ENCODE measurements at places on chromosomes 3 and 15.

- DNase-seq, result no peak
Measured at GRCh38 chr3:133023362-133023761, 14.8 kb upstream of the TMEM108 start.

- peak; percentile 28 for DNase-seq
Measured at GRCh38 chr3:77939726-77940125, 899.8 kb downstream of the ROBO2 start.

GRCh38 chr3:75180945-75181298, 483.2 kb upstream of the FRG2C start:
- DNase-seq, result no peak

- peak; percentile 73 for DNase-seq
Measured at GRCh38 chr15:74438721-74439316, 5.1 kb upstream of the SEMA7A start.

GRCh38 chr3:10006762-10007090, 19.5 kb upstream of the FANCD2 start:
- DNase-seq, result no peak

DNA sequence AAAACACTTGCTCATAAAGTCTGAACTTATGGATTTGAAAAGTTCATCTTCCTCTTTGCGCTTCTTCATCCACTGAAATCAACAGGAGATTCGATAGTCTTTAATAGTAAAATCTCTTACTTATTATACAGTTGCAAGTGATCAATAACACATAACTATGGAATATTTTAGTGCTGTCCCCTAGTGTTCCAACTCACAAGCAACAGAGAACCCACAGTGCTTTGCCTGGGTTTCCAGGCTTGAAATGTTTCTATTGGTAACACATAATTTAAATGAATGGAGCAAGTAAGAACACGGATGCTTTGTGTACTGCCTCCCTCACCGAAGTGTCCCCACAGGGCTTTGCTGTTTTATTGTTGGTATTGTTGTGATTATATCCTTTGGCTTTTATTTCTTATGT, 93.5 kb downstream of the WDR72 start:
- no peak for DNase-seq

DNA sequence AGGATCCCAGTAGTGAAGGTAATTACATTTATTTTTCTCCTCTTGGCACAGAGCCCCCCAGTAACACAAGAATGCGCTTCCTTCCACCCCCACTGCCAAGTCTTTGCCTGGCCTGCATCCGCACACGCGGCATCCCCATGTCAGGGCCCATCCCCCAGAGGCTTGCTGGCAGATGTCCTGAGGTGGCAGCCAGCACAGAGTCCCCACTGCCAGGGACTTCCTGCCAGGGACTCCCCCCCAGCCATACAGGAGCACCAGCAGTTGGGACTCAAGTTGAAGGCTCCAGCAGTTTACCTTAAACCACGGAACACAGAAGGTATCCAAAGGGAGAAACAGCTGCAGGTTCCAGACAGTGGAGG, 41.0 kb downstream of the MEGF11 start:
- DNase-seq, result no peak

DNA sequence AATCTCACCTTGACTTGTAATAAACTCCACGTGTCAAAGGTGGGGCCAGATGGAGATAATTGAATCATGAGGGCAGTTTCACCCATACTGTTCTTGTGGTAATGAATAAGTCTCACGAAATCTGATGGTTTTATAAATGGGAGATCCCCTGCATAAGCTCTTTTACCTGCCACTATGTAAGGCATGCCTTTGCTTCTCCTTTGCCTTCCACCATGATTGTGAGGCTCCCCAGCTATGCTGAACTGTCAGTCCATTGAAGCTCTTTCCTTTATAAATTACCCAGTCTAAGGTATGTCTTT, 45.5 kb downstream of the SUCNR1 start:
- peak; percentile 34 for DNase-seq

- DNase-seq, result no peak
Measured at GRCh38 chr3:170259907-170260306, 37.7 kb downstream of the PRKCI start.

GRCh38 chr15:64209680-64210334, 47.0 kb upstream of the PPIB start:
- peak; percentile 11 for DNase-seq

DNA sequence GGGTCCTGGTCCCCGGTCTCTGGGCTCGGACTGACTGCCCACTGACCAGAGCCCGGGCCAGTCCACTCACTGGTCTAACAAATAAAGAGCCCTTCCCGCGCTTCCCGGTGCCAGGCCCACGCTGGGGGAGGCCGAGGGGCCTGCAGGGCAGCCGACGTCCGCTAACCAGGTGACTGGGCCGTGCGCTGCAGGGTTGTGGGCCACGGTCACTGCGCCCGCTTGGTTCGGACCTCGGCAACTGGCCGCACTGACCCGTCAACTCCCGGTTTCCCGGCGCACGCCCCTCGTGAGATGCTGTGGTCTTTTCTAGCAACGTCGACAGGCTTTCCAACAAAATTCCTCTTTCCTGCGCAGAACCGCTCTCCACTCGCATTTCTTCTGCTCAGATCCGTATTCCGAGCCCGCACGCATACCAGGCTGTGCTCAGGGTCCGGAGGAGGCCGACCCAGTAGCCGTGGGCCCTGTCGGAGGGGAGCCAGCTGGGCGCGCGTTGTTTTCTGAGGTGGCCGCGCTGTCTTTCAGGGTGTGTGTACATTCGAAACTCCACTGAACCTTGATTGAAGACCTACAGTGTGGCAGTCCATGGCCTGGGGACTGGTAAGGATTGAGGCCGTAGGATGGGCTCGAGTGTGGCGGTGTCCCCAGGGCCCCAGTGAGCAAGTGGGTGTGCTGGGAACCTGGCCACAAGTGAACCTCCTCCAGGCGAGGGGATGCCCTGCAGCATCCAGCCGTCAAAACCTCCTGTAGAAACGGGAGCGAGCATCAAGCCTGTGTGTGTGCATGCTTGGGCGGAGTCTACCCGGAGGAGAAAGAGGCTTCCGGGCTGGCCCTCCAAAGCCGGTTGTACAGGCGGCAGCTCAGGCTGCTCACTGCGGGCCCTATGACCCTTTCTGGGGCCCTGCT, 875 bp upstream of the NT5DC2 start:
- DNase-seq, result no peak

GRCh38 chr15:101266034-101266433, 11.3 kb downstream of the SELENOS start:
- DNase-seq, result no peak

DNA sequence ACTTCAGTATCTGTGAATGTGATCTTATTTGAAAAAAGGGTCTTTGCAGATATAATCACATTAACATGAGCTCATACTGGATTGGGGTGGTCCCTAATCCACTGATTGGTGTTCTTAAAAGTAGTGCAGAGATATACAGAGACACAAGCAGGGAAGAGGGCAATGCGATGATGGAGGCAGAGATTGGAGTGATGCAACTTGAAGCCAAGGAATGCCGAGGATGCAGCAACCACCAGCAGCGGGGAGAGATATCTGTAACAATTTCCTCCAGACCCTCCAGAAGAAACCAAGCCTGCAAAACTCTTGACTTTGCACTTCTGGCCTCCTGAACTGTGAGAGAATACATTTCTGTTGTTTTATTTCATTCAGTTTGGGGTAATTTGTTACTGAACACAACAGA, 171.0 kb upstream of the MBNL1 start:
- no peak for DNase-seq

GRCh38 chr3:119080364-119080763, 45.7 kb upstream of the IGSF11 start:
- DNase-seq, result no peak

DNA sequence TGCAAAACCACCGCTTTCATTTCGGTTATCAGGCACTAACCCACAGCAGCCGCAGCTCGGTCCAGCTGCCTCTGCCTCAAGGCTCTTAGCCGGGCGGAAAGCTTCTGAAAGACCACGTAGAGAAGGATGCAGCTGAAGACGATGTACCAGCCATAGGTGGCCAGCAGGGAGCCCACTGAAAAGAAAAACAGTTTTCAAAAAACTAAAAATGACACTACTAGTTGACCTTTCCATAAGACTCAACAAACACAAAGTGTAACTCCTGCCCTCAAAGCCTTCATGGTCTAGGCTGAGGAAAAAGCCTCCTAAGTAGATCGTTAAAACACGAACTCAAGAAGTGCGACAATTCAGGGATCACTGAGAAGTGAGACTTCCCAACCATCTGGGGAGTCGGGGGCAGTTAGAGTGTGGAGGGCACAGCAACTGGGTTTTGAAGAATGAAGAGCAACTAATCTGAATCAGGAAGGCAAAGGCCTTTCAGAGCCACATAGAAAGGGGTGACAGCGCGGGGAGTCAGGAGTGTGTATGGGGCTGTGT, 716 bp downstream of the SELENOS start:
- peak; percentile 20 for DNase-seq

- peak; percentile 79 for DNase-seq
Measured at GRCh38 chr3:182925330-182925943, 54.9 kb downstream of the DCUN1D1 start.

- no peak for DNase-seq
Measured at GRCh38 chr15:70503073-70503745, 260.1 kb downstream of the UACA start.

DNA sequence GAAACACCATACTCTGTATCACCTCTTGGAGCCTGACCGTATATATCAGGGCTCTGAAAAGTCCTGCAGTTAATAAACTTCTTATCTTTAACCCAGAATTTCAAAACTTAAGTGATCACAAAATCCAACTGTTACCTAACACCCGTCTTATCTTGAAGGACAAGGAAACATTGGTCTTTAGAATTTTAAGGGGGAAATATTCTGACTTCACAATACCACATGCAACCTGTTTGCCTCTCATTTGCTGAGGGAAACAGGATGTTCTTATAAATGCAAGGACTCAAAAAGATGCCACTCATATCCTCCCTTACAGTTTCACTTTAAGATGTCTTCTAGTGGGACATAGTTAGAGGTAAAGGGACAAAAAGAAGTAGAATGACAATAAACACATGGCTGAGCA, 67.9 kb downstream of the CRTC3 start:
- no peak for DNase-seq

GRCh38 chr15:64472161-64472560, 11.8 kb downstream of the ZNF609 start:
- DNase-seq, result no peak

DNA sequence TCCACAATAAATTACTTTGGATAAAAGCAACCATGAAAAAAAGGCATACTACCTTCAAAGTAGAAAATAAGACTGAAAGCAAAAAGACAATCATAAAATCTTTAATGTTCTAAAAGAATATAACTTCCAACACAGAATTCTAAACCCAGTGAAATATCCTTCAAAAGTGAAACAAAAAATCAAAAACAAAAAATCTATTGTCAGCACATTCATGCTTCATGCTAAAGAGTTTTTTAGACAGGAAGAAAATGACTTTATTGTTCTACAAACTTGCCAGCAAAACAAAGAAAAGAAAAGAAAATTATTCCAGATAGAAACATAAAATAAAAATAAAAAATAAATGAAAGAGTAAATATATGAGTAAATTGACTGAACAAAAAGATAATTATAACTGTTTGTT, 134.9 kb downstream of the EFHB start:
- DNase-seq, result no peak

- DNase-seq, result no peak
Measured at GRCh38 chr3:85781806-85782205, 823.0 kb downstream of the CADM2 start.

GRCh38 chr15:36527235-36528162, 51.9 kb upstream of the CDIN1 start:
- DNase-seq, result no peak

- DNase-seq, result peak; percentile 50
Measured at GRCh38 chr15:99143655-99144610, 39.1 kb downstream of the SYNM start.

DNA sequence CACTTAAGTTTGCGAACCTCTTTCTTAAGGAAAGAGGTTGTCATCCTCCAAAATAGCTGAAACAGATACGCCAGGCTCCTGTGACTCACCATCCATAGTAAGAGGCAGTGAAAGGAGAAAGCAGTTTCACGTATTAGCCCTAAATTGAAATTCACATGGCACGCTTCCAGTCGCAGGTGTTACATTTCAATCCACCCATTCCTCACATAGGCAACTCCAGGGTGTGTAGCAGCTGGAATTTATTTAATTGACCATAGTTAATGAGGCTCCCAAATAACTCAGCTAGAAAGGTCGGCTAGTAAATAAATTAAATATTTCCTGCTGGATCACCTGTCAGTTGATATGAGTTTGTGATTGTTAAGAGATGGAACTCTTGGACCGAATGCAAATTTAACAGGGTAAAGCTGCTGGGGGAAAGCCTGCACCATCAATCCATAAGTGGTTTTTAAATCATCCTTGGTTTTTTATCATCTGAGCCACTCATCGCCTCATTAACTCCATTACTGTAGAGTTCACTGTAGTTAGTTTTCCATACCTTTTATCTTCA, 19.6 kb downstream of the NSUN3 start:
- no peak for DNase-seq

All from mammary epithelial cell (primary cell).